ENCODE measurements at places on chromosomes 5 and 9.

DNA sequence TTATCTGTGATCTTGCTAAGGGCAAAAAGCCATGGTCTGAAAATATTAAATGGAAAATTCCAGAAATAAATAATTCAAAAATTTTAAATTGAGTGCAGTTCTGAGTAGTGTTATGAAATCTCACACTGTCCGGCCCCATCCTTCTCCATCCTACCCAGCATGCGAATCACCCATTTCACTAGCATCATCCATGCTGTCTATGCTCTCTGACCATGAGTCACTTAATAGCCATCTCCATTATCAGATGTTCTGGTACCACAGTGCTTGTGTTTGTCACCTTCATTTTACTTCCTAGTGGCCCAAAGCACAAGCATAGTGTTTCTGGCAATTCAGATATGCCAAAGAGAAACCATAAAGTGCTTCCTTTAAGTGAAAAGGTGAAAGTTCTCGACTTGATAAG, 63.3 kb upstream of the SMC5 start:
- DNase-seq = no peak

DNA sequence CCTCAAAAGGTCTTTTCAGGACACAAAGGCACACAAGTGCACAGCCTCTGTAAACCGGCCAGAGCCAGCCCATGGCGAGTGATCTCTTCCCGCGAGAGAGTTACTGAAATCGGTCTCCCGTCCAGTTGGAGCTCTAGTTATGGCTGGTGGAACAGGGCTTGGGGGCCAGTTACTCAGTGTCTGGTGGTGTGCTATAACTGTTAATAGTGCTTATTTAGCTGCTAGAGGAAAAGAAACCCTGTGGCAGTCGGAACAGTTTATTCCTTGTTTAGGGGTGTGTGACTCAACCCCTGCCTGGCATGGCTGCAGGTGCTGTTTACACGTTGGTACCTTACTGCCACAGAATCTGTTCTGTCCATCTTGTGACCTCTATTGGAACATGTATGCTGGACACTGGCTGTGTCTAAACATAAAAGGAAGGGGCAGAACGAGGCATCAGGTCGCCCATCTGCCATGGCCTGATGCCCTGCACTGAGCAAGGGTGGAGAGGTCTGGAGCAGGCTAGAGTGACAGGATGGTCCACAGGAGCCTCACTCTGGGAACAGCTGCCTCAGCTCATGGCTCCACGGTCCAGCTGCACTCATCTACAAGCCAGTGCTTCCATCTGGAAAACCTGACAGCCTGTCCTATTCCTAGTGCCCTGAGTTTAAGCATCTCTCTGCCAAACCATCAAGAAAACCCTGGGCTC, 49.6 kb upstream of the SIMC1 start:
- no peak for DNase-seq

DNA sequence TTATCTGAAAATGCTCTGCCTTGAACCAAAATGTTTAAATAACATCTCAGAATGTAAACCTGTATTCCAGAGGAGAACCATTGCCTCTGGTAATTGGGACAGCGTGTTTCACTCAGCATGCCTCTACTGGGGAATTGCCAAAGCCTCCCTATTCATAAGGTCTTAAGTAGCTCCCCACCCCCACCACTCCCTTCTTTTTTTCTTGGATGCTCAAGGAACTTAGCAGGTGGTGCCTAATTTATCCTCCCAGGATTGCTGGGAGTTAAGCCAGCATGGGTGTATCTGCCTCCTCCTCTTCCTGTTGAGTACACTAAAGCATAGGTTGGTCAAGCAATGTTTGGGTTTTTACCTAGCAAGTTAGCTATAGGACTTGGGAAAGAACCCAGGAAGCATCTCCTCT, 220.2 kb downstream of the DMAC1 start:
- DNase-seq = no peak

GRCh38 chr5:133297293-133297692, 245.5 kb downstream of the HSPA4 start:
- no peak for DNase-seq

Data from globus pallidus (tissue), 1 donor.